ENCODE measurements at places on chromosomes 5 and 9.

DNA sequence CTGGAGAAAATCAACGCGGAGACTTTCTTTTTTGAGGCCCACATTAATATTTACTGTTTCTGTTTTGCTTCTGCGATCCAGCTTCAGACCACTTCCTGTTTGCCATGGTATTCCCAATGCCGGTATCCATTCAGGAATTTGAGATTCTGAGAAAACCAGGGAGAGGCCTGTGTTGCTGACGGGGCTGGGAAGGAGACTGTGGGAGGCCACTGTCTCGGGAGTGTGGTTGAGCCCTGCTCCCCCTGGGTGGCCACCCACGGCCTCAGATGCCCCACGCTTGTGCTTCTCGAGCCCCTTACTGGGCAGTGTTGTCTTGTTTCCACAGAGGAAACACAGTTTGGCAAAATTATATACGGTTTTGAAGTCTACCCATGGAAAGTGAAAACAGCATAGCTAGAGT, 403.6 kb upstream of the IRX2 start:
- no peak for DNase-seq

DNA sequence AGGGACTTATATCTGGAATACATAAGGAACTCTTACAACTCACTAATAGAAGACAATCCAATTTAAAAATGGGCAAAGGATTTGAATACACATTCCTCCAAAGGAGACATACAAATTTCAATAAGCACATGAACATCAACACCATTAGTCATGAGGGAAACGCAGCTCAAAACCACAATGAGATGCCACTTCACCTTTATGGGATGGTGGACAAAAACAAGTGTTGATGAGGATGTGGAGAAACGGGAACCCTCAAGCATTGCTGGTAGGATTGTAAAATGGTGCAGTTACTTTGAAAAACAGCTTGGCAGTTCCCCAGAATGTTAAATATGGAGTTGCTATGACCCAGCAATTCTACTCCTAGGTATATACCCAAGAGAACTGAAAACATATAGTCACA, 72.7 kb upstream of the IER5L start:
- DNase-seq = no peak

GRCh38 chr5:111461934-111462333, 50.4 kb downstream of the STARD4 start:
- DNase-seq = no peak

DNA sequence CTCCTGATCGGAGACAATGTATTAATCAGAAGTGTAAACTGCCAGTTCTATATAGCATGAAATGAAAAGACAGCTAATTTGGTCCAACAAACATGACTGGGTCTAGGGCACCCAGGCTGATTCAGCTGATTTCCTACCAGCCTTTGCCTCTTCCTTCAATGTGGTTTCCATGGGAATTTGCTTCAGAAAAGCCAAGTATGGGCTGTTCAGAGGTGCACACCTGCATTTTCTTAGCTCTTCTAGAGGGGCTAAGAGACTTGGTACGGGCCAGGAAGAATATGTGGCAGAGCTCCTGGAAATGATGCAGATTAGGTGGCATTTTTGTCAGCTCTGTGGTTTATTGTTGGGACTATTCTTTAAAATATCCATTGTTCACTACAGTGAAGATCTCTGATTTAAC, 22.4 kb downstream of the IL7R start:
- no peak for DNase-seq

DNA sequence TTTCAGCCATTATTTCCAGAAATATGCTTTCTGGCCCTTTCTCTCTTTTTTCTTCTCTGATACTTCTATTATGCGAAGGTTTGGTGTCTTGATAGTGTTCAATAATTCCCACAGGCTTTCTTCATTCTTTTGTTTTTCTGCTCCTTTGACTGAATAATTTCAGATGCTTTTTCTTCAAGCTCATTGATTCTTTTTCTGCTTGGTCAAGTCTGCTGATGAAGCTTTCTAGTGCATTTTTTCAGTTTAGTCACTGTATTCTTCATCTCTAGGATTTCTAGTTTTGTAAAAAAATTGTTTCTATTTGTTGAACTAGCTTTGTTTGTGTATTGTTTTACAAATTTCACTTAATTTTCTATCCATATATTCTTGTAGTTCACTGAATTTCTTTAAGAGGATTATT, 304.0 kb upstream of the TARS1 start:
- no peak for DNase-seq

DNA sequence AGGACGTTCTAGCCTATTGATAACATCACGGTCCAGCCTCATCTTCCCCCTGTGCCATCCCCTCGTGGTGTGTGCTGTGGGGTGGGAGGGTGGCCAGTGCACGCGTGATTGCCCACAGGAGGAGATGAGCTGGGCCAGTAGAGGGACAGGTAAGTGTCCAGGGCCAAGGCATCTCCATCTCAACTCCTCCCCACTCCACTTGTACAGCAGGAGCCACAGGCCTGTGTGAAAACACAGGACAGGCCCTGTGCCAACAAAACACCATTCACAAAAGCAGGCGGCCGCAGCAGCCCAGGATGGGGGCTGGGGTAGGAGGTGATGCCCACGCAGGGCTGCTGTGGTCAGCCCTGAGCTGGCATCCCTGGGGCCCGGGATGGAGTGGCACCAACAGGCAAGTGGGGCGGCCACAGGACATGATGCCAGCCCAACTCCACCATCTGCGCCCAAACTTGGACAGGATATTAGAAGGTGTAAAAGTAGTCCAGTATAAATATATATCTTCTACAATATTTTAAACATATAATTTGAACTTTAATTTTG, 32.6 kb downstream of the TPPP start:
- DNase-seq = no peak

DNA sequence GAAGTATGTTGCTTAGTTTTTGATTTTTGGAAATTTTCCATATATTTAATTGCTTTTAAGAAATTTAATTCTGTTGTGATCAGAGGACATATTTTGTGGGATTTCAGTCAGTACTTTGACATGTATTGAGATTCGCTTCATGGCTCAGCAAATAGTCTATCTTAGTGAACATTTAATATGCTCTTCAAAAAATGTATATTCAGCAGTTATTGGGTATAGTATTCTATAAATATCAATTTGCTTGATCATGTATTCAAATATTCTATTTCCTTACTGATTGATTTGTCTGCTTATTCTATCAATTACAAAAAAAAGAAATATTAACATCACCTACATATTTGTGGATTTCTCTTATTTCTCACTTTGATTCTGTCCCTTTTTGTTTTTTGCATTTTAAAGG, 79.5 kb upstream of the HAND1 start:
- DNase-seq = no peak

All from activated naive CD4-positive, alpha-beta T cell treated with Interleukin-2 at 50 U/mL for 16 hours (primary cell).